ENCODE measurements at places on chromosomes 16 and 17.

- no peak for DNase-seq
Observed at GRCh38 chr17:62825182-62825581, 17.1 kb upstream of the MARCHF10 start.

DNA sequence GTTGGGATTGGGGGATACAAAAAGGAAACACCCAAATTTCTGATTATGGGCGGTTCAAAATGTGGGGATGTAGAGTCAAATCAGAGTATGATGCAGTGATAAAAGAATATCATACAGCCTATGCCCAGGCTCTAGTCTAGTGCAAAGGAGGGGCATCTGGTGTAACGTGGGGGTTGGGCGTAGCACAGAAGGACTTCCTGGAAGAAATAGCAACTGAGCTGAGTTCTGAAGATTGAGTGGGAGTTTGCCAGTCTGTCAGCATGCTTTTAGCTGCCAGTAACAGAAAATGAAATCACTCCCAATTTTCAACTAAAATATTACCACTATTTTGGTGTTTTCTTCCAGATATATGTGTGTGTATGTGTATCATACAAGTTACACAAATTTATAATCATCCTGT is 196.9 kb downstream of the SPECC1 start:
- DNase-seq = no peak

- DNase-seq = no peak
Observed at GRCh38 chr16:69823831-69824563, 61.9 kb downstream of the WWP2 start.

DNA sequence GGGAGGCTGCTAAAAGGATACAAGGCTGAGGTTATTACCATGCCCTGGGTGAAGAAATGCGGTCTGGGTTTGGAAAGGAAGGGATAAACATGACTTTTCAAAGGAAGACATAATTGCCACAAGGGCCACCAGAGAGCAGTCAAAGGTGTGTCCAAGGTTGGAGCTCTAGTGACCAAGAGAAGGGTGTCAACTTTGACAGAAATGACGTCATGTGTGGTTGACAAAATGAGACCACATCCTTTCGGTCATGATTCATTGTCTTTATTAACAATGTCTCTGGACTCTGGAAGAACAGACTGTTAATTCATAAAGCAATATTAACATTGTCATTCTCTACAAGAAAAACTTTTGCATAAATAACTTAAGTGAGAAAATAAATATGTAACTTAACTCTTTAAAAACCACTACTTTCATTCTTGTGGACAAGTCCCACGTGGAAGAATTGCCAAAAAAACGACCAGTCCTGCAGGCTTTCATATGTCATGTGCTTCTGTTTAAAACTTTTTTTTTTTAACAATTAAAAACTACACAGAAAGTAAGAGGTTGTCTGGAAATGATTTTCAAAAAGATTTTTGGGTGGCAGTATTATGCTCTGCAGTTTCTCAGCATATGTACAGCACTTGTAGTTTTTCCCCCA is 5.0 kb downstream of the SOST start:
- peak; percentile 65 for DNase-seq

DNA sequence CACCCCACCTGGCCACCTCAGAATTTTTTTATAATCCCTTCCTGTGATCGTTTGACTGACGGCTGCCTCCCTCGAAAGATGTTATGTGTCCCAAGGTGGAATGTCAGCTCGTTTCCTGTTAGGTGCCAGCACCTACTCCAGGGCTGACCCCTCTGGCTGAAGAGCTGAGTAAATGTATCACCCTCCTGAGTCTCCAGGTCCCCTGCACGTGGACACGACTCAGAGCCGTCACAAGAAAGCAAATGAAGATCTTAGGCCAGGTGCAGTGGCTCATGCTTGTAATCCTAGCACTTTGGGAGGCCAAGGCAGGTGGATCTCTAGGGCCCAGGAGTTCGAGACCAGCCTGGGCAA is 273.2 kb downstream of the C16orf95 start:
- DNase-seq = no peak

GRCh38 chr16:10181196-10182162 is 749 bp downstream of the GRIN2A start:
- peak; percentile 63 for DNase-seq

DNA sequence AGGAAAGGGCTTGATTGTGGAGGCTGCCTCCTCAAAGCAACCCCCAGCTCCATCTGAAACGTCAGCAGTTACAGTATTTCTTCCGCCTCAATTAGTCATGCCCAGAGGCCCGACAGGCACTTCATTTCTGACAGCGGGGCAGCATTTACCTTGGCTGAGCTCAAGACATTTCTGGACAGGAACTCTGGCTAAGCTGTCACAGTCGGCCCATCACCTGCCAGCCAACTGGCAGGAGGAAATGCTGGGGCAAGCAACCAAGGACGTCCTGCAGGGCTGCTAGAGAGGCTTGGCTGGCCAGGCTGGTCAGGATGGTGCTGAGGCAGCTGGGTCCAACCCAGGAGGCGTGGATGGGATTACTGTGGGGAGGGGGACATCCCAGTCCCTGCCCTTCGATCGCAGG is 27.8 kb downstream of the PLXDC1 start:
- DNase-seq = no peak

DNA sequence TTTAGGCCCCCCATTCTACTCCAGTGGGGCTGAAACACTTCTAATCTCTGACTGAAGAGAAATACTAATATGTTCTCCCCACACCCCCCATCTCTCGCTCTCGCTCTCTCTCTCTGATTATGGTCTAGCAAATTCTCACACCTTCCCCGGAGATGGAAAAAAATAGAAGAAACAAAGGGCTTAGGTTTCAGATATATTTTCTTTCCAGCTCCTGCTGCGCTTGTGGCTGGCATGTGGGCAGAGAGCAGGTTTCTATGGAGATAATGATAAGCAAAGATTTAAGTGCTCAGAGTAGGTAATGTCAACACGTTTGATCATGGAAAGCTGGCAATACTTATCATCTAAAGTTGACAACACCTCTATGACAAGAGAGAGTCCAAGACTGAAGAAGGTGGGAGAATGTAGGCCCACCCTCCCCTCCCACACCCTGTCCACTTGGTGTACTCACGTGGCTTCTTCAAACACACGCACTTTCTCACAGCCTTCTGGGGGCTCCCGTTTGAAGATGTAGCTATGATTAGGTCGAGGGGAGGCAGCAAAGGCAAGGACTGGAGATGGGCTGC is 8.0 kb upstream of the SLC35B1 start:
- DNase-seq = peak; percentile 65

GRCh38 chr16:70656065-70656711 is 9.8 kb downstream of the IL34 start:
- DNase-seq = no peak

GRCh38 chr16:67477960-67478554 is 2.9 kb downstream of the ATP6V0D1 start:
- no peak for DNase-seq

- DNase-seq = no peak
Observed at GRCh38 chr16:4306470-4307214, 9.2 kb upstream of the GLIS2 start.

Measured in natural killer cell treated with Interleukin-12 subunit alpha and Interleukin-12 subunit beta and Interleukin-15 and Interleukin-18, amount 100 ng/mL, for 72 hours (primary cell).